ENCODE measurements at places on chromosomes 11 and 22. TPM values are rescaled to one million over a fixed set of nuclear protein-coding genes. Genes with fewer than 3 reads are reported as not detected.

OR5D14 gene
- polyA plus RNA-seq, result not detected

DNA sequence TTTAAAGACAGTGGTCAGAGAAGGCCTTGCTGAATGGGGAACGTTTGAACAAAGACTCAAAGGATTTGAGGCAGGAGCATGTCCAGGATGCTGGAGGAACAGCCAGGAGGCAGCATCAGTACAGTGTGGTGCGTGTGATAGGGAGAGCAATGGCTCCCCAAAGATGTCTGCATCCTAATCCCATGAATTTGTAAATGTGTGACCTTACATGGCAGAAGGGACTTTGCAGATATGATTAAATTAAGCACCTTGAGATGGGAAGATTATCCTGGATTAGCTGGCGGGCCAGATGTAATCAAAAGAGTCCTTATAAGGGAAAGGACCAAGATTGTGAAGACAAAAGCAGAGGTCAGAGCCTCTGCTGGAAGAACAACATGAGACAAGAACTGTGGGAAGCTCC is 24.6 kb upstream of the FAT3 start:
- no peak overlapping the region for H3K27ac ChIP-seq
- no peaks in the 10 kb centered on the region for H3K27me3 ChIP-seq
- DNase-seq, result no peak
- H3K4me3 ChIP-seq, result no peak overlapping the region
- no peaks in the 10 kb centered on the region for H3K36me3 ChIP-seq
- H3K4me1 ChIP-seq, result no peaks in the 10 kb centered on the region

MIAT gene
- polyA plus RNA-seq, result 4.6 TPM

GRCh38 chr22:39675947-39676346 is 105.4 kb downstream of the CACNA1I start:
- no peak overlapping the region for H3K27ac ChIP-seq
- no peaks in the 10 kb centered on the region for H3K4me1 ChIP-seq
- no peaks in the 10 kb centered on the region for H3K36me3 ChIP-seq

DNA sequence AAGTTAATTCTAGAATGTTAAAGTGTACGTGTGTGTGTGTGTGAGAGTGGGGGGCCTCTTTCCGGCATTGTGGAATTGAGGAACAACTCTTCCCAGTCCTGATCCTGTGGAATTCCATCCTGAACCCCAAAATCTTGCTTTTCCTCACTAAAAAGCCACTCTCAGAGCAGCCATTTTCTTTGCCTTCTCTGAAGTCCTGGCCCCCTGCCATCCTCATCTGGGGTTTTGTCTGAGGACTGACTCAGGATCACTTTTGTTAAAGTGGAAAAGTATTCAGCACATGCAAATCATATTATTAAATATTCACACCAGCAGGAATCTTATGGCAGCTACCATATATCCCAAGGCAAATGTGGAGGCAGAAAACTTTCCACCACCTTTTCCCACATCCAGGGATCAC is 3.8 kb downstream of the SCN4B start:
- DNase-seq, result no peak
- H3K36me3 ChIP-seq, result no peaks in the 10 kb centered on the region
- H3K4me1 ChIP-seq, result peaks cover 10% of the 10 kb centered on the region

DNA sequence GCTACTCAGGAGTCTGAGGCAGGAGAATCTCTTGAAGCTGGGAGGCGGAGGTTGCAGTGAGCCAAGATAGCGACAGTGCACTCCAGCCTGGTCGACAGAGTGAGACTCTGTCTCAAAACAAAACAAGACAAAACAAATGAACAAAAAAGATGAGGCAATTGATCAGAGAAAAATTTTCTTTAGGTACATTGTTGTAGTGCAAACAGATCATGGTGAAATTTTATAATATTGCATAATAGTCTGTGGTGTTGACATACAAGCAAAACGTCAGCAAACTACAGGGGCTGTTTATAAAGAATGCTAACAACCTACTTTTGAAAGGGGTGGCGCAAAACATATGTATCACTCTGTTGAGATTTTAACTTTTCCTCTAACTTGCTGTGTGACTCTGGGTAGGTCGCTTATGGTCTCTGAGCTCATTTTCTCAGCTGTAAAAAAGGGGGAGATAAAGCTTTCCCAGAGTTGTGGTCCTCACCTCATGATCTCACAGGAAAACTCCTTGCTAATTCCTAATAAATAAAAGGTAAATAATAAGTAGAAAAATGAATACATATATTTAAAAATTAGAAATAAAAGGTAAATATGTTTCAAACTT is 64.8 kb upstream of the NUP160 start:
- H3K4me3 ChIP-seq, result no peak overlapping the region
- peaks cover 8% of the 10 kb centered on the region for H3K4me1 ChIP-seq
- no peak overlapping the region for H3K27ac ChIP-seq
- H3K27me3 ChIP-seq, result no peaks in the 10 kb centered on the region

DNA sequence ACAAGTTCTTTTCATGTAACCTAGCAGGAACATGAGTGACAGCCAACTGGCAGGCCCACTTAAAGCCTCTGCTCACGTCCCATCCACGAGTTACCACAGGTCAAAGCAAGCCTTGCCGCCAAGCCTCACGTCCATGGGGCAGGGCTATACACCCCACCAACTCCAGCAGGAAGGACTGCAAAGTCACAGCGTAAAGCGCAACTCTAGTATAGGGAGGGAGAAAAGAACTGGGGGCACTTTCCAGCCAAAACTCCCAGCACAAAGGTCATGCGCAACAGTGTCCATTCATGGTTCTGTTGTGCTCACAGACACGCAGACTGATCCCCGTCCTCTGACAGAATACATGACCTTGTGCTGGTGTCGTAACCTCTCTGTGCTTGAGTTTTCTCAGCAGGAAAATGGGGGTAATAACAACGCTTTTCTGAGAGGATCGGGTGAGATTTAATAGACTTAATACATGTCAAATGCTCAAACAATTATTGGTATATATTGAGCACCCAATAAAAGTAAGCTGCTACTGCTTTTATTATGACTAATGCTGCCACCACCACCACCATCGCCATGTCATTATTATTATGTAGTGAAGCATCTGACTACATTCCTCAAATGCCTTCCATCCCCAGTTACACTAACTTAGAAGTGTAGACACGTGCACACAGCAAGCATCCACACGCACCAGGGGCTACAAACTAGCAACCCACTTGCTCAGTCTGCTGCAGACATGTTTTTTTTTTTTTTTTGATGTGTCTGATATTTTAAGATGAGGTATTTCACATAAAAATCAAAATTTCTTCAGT is 104.4 kb upstream of the PARVA start:
- no peak overlapping the region for H3K27ac ChIP-seq
- DNase-seq, result no peak
- no peaks in the 10 kb centered on the region for H3K4me1 ChIP-seq
- H3K4me3 ChIP-seq, result no peak overlapping the region
- no peaks in the 10 kb centered on the region for H3K36me3 ChIP-seq

Measured in adrenal gland (tissue), 19 donors.